ENCODE measurements at places on chromosomes 6 and 20. TPM values are rescaled to one million over a fixed set of nuclear protein-coding genes. Genes with fewer than 3 reads are reported as not detected.

DNA sequence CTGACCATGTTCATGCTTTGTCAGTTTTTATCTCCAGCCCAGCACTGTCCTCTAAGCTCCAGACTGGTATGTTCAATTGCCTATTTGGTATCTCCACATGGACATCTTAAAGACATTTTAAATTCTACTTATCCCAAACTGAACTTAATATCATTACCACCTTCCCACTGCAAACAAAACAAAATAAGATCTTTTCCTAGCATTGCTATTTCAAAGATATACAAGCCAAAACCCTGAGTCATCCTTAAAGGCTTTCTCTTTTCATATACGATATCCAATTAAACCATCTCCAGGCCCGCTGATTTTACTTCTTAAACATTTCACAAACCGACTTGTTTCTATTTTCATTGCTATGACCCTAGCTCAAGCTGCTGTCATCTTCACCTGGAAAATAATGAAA, 35.1 kb upstream of the HS3ST5 start:
- no peak for DNase-seq

DNA sequence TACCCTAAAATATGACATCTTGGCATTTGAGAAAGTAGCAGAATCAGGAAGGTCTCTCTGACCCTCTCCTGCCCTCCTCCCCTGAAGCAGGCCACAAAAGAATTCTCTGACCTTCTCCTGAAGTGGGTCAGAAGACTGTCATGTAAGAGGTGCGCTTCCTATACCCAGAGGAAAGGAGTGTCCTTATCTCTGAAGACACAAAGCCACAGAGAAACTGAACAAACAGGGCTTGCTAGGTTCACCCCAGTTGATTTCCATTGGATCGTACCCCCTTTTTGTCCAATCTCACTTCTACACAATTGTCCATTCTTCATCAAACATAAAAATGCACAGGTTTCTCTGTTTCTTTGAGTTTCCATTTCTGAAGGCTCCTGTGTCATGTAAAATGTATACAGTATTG, 272.0 kb upstream of the SOX4 start:
- no peak for DNase-seq

The LBP gene
- polyA plus RNA-seq = not detected

The TSHZ2 gene
- 13.7 TPM for polyA plus RNA-seq

The EBF4 gene
- 33.5 TPM for polyA plus RNA-seq

- peak; percentile 49 for DNase-seq
Observed at GRCh38 chr6:120805276-120805675, 529.0 kb downstream of the TBC1D32 start.

DNA sequence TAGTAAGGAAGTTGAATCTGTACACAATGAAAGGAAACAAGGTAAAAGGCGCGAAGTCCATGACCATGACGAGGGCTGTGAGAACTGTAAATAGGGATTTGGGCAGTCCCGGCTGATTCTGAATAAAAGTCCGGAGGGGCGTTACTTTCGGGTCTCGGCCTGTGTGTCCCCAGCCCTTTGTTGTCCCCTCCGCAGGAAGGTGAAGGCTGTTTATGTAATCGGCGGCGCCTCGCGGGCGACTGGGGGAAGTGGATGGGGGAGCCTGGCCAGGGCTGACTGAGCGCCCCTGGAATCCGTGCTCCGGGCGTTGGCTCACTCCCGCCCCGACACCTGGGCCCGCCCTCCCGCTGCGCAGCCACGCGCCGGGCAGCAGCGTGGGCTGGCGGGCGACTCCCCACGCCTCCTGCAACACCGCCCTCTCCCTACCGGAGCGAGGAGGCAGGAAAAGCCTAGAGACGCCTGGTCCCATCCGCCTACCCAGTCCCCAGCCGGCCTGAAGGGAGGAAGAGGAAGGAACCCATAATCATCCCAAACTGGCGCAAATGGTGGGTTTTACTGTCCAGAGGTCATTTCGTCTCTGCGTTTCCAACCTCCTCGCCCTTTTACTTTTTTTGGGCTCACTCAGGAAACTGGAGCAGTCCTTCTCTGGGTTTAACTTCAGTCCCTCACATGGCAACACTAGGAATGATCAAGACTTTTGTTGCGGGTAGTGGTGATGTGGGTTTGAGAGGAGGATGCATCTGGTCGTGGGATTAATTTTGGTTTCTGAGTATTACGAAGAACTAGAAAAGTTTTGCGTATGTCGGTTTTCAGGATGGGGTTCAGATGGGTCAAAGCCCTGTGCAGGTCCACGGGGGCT, 12.1 kb downstream of the TRIM31 start:
- DNase-seq = no peak

DNA sequence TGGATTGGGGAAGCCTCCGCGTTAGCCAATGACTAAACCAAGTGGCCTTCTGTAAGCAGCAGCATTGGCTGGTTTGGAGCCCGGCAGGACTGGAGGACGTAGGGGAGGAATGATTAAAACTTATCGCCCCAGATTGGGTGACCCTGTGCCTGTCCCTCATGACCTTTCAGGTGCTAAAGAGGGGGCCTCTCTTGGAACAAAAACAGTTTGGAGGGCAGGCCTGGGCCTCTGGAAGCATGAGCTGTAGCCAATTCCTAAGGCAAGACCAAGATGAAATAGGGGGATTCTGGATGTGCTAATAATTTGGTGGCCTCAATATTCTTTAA, 1.4 kb downstream of the GMPR start:
- DNase-seq = no peak

The SLC26A8 gene
- polyA plus RNA-seq = 0.39 TPM

- no peak for DNase-seq
Observed at GRCh38 chr6:132499757-132500156, 13.2 kb downstream of the STX7 start.

The EYA2 gene
- polyA plus RNA-seq = 0.81 TPM

The ESR1 gene
- polyA plus RNA-seq = 0.84 TPM

GRCh38 chr20:57911512-57912226, 201.9 kb upstream of the PMEPA1 start:
- DNase-seq = no peak

The KHDC1L gene
- 0.27 TPM for polyA plus RNA-seq

DNA sequence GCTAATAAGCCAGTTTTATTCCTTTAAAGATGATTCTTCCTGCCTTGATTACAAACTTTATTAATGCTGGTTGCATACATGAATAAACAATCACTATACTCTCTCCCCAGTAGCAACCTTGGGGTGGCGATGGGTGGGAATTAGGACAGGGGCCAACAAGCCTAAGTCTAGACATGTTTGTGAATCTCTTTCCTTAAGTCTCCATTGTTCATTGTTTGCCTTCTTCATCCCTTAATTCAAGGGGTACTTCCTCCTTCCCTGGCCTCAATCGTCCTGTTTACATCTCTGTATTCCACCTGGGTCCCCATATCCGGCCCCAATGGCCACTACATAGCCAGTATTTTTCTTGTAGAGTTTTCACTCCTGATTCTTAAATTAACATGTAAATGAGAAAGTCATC, 66.0 kb downstream of the ARHGAP18 start:
- DNase-seq = no peak

DNA sequence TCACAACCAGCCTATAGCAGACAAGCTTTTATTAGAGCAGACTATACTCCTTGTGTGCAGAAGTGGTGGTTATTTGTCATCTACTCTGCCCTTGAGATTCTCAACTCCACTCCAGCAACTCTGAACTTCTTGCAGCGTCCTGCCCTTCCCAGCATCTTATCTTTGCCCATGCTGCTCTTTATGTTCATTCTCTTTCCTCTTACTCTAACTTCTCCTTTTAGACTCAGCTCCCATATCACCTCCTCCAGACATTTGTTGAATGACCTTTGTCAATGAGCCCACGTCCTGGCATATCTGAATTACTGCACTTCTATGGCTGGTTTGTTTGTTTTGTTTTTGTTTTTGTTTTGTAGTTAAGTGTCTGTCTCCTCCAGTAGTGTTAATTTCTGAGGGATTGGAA, 81.2 kb downstream of the KCNQ5 start:
- no peak for DNase-seq

DNA sequence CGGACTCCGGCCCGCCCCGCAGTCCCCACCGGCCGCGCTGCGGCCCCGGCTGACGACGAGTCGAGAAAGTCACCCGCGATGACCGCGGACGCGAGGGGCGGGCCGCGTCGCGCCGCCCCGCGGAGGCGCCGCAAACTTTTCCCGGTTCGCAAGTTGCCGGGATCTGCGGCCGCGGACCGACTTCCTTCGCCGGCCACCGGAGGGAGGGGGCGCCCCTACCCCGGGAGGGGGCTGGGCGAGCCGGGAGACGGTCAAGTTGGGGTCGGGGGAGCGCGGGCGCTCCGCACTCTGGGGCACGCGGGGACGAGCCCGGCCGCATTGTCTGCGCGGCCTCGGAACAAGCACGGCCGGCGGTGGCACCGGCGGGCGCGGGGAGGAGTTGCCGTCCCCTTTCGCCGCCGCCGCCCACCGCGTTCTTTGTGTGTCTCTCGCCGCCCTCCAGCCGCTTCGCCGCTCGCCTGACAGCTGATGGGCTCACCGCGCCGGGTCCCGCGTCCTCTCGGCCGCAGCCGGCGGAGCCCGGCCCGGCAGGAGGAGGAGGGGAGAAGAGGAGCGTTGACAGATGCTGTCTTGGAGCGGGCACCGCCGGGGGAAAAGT, 131.6 kb downstream of the OGFRL1 start:
- DNase-seq = no peak

DNA sequence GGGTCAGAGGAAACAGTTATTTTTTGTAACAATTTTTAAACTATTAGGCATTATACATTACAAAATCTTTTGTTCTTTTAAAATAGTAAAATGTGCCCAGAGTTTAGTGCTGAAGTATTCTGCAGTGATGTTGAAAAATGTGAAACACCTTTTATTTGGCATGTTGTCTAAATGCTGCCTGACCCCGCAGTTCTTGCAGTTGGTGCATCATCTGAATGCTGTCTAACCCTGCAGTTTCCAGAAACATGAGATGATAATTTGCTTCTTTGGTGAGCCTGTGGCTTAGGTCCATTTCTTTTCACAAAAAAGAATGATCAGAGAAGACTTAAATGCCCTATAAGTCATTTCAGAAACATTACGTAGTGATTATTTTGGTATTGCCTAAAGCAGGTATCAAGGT, 82.4 kb downstream of the RNF217 start:
- DNase-seq = no peak

DNA sequence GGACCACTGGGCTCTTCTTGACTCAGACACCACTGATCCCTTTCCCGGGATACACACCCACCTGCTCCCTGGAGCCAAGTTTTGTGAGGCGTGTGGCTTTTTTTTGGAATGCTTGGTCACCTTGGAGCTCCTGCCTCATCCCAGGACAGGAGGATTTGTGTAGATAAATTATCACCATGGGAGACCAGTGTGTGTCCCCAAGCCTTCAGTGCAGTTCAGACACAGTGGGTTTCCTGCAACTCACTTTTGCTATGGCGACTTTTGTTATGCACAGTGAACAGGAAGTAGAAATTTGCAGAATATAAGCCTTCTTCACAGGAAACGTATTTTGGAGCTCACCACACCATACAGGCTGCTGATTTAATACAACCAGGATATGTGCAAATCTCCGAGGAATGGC, 357.4 kb downstream of the PAX1 start:
- no peak for DNase-seq

- DNase-seq = no peak
Observed at GRCh38 chr6:142376800-142377496, 75.1 kb downstream of the ADGRG6 start.

The ADGRF5 gene
- 29.2 TPM for polyA plus RNA-seq

DNA sequence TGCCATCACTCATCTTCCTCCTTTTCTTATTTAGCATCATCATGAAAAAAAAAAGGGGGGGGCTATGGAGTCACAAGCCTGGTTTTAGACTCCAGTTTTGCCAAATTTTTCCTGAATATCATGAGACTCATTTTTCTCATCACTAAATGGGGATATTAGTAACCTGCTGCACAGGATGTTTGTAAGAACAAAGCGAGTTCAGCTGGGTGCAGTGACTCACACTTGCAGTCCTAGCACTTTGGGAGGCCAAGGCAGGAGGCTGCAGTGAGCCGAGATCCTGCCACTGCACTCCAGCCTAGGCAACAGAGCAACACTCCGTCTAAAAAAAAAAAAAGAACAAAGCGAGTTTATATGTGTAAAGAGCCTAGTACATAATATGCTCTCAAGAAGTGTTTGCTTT, 82.8 kb downstream of the TFAP2A start:
- DNase-seq = no peak

DNA sequence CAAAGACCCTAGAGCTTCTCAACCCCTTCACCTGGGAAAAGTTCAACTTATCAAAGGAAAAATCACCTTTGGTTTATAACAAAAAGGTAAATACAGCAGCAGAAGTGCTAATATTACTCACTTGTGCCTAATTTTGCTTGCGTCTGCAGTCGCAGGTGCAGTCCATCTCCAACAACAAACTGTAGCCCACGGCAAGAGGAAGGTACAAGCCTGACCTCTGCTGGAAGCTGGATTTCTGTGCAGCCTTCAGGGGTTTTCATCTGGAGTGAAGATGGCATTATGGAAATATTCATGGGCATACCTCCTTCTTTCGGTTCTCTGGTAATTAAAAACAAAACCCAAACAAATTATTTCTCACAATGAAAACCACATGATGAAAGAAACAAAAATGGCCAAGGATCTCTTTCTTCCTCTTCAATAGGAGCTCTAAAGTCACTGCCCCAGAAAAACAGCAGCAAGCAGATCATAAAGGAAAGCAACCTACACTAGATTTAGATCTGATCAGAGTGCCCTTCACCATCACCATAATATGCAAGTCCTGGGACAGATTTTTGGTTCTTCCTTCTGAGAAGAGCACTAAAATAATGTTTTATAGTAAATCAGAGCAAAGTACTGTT, 7.8 kb downstream of the UBE3D start:
- DNase-seq = no peak

The TRAPPC3L gene
- 0.35 TPM for polyA plus RNA-seq

DNA sequence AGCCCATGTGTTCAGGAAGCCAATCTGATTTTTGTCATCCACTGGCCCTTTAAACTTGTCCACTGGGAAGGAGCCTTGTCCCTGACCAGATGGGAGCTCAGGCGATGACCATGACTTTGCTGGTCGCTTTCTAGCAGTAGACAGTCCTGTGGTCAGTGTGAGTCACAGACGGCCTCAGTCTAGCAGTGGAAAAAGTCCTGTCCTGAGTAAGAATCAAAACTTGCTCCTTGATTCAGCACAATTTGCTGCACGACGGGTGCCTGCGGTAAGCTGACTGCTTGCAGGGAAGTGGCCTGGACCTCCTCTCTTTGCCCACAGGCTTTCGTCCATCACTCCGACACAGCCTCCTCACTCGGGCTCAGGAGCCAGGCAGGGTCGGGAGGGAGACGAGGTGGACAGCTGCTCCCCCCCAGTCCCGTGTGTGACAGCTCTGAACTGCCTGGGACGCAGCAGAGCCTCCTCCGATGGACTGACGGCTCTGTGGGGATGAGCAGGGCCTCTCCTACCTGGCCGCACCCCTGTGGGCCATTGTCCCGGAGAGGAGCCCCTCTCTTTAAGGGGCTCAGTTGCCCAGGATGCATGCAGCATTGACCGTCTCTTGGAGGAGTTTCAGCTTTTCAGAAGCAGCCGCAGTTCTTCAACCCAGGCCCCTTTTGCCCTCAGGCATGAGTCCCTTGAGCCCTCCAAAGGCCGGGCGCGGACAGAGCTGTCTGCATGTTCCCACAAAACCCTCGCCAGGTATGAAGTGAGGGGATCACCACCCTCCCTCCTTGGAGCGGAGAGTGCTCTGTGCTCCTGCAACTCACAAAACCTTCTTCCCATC, 209.2 kb downstream of the ANKRD60 start:
- no peak for DNase-seq

The PGC gene
- polyA plus RNA-seq = not detected

The SLPI gene
- 0.28 TPM for polyA plus RNA-seq

Data from renal pelvis (tissue), 12 donors.